CD4-positive, alpha-beta T cell treated with Interleukin-17A for 4 hours (primary cell): ENCODE measurements at places on chromosomes 11 and 22.

DNA sequence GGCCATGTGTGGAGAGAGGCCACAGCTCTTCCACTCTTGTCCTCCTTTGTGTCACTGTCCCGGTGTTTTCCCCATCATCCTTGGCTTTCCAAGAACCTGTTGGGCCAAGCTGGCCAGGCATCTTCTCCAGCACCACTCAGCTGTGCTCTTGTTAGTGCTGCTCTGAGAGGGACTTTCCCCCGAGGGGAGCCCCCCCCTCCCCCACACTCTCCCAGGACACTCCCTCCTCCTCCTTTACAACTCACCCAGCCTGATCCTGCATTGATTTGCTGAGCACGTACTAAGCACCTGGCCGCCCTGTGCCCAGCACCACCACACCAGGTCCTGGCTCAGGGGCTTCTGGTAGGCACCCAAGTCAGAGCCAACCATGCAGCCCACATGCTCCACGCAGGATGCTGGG is 13.2 kb downstream of the TP53AIP1 start:
- DNase-seq, result no peak

DNA sequence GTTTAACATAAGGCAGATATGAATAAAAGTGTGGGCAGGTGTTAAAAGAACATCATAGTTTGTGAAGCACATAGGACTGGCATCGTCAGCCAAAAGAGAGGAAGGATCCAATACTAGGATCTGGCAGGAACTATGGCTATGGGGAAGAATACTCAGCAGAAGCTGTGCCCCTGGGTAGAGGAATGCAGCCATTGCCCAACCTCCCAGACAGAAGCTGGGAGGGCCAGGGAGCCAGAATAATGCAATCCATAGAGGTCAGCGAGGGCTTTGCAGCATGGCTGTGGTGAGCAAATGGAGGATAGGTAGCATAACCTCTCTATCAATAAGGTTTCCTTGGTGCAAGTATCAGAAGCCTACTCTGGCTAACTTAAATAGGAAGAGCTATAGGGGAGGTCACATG is 11.7 kb upstream of the CSTF3 start:
- DNase-seq, result no peak

DNA sequence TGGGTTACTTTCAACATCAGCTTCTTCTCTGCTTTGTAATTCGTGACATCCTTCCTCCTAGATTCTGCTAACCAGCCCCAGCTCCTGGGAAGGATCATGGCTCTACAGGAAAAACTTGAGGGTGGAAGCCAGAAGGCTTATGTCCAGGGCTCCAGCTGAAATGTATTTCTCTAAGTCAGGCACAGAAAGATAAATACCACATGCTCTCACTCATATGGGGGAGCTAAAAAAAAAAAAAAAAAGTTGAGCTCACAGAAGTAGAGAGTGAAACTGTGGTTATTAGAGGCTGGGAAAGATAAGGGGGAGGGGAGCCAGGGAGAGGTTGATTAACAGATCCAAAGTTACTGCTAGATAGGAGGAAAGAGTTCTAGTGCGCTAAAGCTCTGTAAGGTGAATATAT is 74.9 kb downstream of the DSCAML1 start:
- no peak for DNase-seq

GRCh38 chr11:70174547-70175235 is 28.4 kb upstream of the FADD start:
- no peak for DNase-seq

DNA sequence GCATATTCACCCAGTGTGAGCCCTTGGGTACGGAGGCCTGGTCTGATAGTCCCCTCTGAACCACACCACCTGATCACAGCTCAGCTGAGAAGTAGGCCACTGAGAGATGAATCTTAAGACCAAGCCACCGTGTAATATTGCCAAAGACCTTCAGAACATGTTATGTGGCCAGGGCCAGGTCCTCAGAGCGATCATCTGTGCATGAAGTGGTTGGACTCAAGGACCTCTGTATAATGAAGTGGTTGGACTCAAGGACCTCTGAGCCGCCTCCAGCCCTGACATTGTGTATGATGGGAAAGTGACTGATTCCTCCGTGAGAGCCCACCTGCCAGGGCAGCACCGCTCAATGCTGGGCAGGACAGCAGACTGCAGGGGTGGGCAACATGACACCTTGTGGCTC is 70.2 kb downstream of the TP53I11 start:
- no peak for DNase-seq

- DNase-seq, result no peak
These were observed 50.8 kb upstream of the ADORA2A start for GRCh38 chr22:24376586-24376985.

DNA sequence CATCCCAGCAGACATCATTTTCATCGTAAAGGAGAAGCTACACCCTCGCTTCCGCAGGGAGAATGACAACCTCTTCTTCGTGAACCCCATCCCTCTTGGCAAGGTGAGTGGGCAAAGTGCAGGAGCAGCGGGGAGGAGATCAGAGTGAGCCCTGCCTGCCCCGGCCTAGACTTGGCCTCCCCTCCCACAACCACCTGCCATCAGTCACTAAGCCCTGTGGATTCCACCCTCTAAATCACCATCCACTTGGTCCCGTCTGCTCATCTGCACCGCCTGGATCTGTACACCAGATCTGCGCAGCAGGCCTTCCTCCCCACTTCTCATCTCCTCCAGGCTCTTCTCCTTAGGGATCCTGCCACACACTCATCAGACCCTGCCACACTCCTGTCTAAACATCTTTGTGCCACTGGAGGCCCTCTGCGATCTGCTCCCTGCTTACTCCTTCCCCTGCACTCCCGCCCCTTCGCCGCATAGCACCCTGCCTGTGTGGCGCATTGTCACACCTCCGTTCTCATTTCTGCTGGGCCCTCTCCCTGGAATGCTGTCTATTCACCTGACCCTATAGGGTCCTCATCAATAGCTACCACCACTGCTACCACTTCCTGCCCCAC is 14.2 kb downstream of the UCP2 start:
- no peak for DNase-seq

DNA sequence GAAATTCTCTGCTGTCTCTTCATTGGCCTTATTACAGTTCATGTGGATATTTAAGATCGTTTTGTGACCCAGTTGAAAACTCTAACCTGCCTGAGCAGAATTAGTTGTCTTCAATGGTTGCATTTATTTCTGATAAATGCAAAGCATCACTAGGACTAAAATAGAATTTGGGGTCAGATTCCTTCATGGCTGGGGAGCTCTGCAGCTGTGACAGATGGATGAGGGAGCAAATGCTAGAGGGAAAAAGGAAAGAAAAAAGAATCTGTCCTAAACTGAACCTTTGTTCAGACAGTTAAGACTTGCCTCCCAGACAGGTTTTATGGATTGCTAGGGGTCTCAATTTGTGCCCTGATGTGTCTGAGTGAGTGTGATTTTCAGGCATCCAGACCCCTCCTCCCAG is 113.0 kb downstream of the SYT9 start:
- no peak for DNase-seq

- DNase-seq, result no peak
These were observed 15.5 kb upstream of the RASD2 start for GRCh38 chr22:35524966-35525686.

GRCh38 chr11:35105319-35106079 is 33.5 kb upstream of the CD44 start:
- DNase-seq, result no peak

DNA sequence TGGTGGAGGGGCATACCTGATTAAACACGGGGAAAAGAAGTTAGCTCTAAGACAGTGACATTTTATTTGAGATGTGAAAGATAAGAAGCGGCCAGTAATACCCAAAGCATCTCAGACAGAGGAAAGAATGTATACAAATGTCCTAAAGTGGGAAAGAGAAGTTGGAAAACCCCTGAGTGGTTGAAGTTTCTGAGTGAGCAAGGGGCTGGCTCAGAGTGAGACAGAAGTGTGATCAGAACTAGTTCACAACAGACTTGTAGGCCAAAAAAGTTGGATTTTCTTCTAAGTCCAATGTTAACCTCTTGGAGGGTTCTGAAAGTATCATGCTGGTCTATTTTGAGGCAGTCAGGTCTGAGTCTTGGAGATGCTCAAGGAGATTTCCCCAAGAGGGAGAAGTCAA is 608.7 kb downstream of the SOX6 start:
- DNase-seq, result no peak

- DNase-seq, result no peak
These were observed 36.6 kb downstream of the RCOR2 start for GRCh38 chr11:63880403-63880790.

DNA sequence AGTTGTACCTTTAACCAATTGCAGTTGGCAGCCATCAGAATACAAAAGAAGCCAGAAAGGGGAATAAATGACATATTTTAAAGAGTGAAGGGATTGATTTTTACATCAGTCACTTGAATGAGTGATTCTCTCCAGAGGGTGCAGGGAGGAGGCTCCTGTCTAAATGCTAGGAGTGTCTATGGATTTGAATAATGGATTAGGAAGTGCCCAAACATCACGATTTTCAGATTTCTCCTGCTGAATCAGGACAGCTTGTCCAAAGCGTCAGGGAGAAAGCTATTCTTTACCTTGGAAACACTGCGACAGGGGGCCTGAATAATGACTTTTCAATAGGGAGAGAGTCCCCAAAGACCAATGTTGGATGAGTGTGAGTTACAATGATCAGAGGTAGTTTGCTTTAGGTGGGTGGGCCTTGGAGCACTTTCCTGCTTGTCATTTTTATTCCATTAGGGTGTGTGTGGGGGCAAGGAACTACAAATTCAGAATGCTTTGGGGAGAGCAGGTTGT is 735.5 kb downstream of the KCNA4 start:
- DNase-seq, result no peak

- DNase-seq, result no peak
These were observed 228.6 kb downstream of the BRD1 start for GRCh38 chr22:49599039-49599438.

DNA sequence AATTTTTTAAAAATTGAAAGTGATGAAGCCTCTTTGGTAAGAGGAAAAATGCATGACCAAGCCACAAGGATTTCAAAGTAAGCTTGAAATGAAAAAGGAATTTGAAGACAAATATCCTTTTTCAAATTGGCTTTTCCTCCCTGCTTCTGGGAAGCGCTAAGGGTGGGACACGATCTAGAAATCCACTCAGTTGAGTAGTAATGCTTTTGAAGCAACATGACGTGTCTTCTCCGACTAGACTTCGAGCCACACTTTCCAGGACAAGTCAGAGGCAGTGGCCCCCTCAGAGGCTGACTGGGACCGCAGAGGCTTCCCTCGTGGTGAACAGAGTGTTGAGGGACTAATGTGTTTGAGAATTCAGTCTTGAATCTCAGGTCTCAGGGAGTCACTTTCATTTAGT is 39.8 kb downstream of the KREMEN1 start:
- no peak for DNase-seq

DNA sequence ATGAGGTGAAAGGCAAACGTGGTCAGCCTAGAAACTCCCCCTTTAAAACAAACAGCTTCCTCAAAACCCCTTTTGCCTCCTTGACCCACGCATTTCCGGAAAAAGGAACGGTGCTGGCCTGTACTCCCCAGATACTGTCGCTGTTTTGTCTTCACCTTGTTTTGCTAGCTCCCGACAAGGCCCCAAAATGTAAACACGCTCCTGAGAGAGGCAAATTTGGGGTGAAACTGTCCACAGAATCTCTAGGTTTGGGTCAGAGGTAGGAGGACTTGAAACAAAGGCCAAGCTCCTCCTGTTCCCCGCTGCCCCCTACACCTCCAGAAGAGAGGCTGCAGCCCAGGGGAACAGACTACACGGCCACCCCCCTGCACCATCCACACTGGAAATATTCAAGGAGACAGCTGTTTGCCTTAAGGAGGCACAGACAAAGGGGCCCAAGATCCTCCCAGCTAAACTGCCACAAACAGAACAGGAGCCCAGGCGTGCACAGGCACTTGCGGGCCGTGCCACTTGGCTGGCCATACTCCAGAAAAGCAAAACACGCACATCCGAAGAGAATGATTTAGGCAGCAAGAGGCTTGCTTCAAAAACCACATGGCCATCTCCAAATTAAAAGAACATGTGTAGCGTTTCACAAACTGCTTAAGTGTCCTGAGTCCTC is 160.5 kb upstream of the GRK3 start:
- no peak for DNase-seq

DNA sequence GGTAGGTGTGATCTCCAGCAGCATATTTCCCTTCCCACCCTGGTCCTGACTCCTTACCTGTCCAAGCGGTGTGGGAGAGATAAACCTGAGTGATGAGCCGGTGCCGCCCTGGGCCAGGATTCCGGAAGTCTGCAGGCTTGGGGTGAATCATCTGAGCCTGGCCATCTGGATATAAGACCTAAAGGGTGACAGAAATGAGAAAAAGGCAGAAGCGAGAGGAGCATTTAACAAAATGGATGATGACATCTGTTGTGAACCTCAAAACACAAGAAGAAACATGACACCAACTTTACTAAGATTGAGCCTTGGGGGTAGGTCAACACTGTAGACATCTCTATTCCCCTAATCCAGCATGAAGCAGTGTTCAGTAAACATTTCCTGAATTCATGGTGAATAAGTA is 62.8 kb downstream of the AAMDC start:
- DNase-seq, result no peak

DNA sequence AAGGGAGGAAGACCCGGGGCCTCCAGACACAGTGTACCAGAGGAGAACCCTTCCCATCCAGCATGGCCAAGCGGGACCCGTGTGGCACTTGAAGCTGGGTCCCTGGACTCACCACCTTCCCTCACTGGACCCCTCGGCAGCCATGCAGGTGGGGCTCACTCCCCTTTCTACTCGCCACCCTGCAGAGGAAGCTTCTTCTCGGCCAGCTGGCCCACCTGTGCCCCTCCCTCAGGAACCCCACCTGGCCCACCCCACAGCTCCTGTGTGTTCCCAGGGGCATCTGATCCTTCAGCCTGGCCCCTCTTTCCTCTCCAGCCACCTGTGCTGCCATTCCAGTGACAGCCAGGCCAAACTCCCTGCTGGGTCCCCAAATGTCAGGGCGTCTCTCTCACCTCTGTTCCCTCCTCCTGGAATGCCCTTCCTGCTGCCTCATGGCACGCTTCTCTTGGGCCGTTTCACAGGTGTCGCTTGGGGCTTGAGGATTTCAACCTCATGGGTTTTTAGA is 38.0 kb downstream of the IGF2 start:
- no peak for DNase-seq

DNA sequence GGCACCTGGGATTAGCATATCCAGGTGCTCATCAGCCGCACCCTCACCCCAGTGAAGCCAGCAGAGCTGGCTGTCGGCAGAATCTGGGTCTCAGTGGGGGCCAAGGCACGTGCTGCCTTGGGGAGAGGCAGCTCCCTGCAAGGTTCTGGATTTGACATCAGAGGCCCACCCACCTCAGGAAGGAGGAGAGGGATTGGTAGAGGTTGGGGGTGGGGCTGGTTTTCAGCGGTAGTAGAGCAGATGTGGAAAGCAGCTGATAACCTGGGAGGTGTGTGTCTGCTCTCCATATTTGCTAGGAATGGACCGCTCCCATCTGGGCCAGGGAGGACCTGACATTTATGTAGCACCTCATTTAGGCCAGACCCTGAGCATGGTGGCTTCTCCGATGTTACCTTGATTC is 147.5 kb downstream of the GRIK4 start:
- DNase-seq, result no peak

DNA sequence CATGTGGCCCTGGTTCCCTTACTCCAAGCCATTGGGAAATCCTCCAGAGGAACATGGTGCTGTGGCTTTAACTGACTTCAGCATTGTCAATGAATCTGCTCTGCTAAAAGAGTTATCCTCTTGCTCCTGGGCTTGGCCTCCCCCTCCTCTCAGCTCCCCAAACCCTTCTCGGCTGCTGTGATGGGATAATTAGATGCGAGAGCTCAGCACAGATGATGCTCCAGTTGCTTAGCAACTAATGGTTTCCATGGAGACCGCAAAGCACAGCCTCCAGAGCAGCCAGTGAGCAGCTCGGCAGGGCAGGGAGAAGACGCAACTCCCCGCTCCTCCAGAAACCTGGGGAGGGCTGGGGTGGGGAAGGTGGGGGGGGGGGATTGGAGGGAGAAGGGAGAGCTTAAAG is 2.8 kb upstream of the UPK2 start:
- DNase-seq, result no peak
